ENCODE measurements at places on chromosomes 13 and 19.

- no peak for DNase-seq
Observed at GRCh38 chr19:9881720-9882119, 46.6 kb downstream of the PIN1 start.

DNA sequence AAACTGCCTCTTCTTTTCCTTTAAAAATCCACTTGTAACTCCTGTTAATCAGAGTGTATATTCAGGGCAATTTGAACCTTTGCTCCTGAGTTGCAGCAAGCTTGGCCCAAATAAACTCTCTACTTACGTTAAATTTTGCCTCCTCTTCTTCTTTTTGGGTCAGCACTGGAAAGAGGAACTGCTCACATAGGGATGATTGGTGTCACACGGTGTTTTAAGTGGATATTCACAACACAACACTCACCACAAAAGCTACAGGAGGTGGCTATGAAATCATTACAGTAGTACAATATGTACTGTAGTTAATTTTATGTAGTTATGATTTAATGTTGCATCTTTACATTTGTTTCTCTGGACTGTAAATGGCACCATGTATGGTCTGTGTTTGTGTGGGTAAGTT lies 96.8 kb upstream of the DOCK9 start:
- no peak for DNase-seq

DNA sequence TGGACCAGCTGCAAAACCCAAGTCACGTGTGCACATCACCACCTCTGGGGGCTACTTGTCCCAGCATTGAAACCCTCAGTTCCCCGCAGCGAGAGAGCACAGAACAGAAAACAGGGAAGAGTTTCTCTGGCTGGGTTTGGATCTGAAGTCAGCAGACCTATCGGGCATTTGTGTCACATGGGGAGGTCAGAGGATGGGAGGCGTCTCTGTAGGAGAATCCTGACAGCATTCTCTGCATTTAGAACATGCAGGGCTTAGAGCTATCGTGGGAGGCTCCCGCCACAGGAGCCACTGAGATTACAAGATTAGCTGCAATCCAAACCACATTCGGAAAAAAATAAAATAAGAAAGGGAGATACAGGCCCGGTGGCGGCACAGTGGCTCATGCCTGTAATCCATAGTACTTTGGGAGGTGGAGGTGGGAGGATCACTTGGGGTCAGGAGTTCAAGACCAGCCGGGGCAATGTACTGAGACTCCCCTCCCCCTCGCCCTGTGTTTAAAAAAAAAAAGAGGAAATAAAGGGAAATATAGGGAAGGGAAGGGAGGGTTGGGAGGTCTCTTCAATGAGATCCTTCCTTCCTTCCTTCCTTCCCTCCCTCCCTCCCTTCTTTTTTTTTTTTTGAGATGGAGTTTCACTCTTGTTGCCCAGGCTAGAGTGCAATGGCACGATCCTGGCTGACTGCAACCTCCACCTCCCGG lies 2.9 kb upstream of the TLE6 start:
- DNase-seq: no peak

GRCh38 chr13:79560954-79561353 lies 80.0 kb downstream of the NDFIP2 start:
- no peak for DNase-seq

GRCh38 chr19:37304190-37304883 lies 66.6 kb upstream of the ZNF527 start:
- DNase-seq: no peak

DNA sequence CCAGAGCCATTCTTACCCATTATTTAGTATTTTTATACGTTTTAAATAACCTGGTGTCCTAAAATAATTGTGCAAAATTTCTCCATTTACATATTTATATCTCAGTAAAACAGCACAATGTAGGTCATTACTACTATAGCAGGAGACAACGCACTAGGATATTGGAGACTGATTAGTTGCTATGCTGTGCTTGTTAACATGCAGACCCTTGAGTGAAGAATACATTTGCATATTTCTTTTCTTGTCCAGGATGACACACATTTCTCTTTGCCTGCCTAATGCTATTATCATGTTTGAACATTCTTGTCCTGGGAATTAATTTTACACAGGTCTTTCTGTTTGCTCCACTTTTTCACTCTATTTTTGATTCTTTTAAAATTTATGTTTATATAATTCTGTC lies 823.8 kb upstream of the ATXN8OS start:
- DNase-seq: no peak

GRCh38 chr13:83248751-83249150 lies 633.5 kb downstream of the SLITRK1 start:
- no peak for DNase-seq

DNA sequence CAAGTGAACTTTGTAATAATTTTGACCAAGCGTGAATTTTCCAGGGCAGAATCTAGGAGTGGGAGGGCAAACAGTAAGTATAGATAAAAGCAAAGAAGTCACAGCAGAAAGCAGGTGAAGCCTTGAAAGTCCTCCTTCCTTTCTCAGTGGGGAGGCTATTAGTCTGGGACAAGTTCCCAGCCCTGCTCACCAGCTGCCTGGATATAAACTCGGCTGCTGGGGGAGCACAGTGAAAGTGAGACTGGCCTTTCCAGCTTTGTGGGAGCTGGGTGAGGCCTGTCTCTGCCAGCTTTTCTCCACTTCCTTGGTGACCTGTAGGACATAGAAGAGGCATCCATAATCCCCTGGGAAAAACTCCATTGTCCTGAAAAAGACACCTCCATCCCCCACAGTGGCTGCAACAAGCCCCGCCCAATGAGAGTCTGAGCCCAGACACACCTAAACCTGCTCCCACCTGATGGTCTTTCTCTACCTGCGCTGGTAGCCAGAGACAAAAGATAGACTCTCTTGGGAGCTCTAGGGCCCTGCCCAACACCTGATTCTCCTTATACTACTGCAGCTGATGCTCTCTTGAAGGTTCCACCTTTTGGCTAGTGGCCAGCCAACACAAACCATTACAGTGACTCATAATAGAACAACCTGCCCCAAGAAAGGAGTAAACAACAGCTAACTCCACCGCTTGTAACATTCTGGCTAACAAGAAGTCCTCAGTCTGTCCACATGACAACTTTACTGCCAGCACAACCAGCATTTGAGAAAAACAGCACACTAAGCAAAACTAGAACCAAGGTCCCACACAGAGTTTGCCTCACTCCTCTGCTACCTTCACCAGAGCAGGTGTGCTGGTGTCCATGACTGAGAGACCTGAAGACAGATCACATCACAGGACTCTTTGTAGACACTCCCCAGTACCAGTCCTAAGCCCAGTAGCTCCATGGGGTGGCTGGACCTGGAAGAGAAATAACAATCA lies 252.2 kb upstream of the SLITRK6 start:
- DNase-seq: no peak

DNA sequence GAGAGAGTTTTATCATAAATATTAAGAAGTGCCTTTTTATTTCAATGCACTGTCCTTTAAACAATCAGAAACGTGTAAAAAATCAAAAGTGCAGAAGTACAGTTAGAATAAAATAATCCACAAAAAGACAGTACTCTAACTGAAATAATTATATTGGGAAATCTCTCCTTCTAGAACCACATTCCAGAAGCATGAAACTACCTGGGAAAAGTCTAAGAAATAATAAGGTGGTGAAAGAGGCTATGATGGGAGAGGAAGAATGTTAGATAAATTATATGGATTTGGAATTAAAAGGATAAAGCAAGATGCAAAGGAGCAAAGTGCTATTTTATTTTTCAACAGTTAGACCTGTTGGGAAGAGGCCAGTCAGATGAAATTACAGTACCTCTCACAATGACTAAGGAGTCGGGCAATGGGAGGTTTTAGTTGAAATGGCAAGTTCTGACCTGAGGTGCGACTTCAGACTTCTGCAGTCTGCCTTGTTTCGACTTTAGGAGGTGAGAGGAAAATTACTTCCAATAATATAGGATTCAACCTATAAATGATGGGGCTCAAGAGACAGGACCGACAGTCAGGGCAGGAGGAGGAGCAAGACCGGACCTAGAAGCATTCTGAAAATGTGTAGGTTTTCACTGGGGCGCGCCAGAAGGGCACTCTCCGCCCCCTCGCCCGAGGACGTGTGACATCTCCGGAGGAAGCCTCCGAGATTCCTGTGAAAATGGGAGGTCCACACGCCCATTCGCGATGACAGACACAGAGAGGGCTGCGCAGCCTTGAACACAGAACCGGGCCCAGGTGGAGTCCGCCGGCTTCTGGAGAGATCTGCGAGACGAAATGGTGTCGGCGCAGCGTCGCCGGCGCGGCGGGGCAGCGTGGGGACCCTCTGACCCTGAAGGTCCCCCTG lies 717 bp downstream of the SPRYD7 start:
- peak; percentile 56 for DNase-seq

DNA sequence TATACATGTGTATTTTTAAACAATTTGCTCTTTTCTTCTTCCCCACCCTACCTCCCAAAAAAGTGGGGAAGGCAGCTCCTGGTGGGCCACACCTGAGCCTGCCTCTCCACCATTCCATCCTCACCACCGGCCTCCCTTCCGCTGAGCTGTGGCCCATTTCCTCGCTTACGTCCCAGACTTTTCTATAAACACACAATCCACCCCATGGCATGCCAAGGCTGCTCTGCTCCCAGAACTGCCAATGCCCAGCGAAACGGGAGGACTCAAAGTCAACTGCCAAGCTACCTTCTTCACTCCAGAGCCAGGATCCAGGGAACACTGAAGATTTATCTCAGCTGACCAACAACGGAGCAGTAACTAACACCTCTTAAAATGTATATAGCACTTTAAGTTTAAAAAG lies 2.8 kb downstream of the N4BP2L1 start:
- DNase-seq: no peak

- DNase-seq: no peak
Observed at GRCh38 chr19:1128106-1128505, 24.3 kb downstream of the GPX4 start.

DNA sequence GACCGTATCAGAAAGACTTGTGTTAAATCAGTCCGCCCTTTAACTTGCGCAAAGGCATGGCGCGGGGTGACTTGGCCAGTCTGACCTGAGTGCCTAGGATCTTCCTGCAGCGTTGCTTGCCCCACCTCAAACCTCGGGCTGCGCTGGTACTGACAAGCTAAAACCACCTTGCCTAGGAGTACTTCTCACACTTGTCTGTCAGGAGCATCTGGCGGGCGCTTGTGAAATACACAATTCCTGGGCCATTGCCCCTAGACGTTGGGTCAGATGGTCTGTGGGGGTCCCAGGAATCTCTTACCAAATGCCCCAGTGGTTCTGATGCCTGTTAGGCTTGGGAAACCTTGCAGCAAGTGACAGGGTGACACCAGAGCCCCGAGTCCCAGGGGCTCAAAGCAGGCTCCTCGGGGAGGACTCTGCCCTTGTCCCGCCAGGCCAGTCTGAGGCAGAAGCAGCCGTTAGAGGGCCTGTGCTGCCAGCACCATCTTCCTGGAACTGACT lies 12.9 kb downstream of the CEBPG start:
- peak; percentile 24 for DNase-seq

- DNase-seq: no peak
Observed at GRCh38 chr13:46172531-46172991, 9.4 kb downstream of the LCP1 start.

- DNase-seq: no peak
Observed at GRCh38 chr13:72126424-72126823, 259.4 kb upstream of the DACH1 start.

GRCh38 chr13:50586414-50587083 lies 256.9 kb downstream of the DLEU7 start:
- DNase-seq: peak; percentile 47

DNA sequence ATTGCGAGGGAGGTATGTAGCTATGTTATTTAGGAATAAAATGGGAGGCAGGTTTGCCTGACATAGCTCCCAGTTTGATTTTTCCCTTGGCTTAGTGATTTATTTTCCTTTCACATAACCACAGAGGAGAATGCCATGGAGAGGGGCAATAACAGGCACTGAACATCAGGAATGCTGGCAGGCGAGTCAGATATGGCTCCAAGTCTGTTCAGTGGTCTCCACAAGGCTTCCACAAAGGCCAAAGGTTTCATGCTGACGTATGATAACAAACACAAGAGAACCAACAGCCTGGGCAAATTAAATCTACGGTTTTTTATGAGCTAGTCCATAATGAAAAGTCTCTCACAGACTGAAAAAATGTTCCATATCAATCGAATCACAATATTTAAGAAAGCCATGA lies 66.7 kb downstream of the SUCLA2 start:
- no peak for DNase-seq
